ENCODE measurements at places on chromosomes 12 and 14.

DNA sequence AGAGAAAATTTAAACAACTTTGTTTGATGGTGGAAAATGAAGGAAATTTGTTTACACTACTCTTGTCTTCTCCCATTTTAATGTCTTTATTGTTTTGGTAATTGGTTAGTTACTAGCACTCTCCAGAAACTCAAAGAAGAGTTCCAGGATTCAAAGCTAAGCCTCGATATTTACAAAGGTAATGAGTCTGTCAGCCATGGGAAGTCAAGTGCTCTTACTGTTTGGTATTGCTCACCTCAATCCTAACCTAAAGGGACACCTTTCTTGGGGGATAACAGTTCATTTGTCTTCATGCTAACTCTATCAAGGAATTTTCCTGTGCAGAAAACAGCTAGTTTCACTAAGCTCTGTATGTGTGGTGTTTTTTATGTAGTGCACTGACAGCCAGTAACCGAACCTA, 222.9 kb upstream of the LMO3 start:
- DNase-seq: no peak

DNA sequence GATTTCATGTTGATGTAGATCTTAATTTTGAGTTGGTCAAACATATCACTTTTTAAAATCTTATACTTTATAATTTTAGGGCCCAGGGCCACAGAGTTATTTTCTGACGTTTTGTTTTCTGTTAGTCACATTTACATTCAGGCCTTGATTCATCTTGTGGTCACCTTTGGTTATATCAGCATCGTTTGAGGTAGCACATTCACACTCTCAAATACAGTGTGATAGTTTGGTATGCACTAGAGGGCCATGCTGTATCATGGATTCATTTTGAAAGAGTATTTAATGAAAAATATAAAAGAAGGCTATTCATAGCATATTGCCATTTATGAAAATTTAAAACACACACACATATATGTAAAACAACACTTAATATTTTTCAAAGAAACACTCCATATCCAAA, 274.6 kb downstream of the RAD51B start:
- DNase-seq: no peak

DNA sequence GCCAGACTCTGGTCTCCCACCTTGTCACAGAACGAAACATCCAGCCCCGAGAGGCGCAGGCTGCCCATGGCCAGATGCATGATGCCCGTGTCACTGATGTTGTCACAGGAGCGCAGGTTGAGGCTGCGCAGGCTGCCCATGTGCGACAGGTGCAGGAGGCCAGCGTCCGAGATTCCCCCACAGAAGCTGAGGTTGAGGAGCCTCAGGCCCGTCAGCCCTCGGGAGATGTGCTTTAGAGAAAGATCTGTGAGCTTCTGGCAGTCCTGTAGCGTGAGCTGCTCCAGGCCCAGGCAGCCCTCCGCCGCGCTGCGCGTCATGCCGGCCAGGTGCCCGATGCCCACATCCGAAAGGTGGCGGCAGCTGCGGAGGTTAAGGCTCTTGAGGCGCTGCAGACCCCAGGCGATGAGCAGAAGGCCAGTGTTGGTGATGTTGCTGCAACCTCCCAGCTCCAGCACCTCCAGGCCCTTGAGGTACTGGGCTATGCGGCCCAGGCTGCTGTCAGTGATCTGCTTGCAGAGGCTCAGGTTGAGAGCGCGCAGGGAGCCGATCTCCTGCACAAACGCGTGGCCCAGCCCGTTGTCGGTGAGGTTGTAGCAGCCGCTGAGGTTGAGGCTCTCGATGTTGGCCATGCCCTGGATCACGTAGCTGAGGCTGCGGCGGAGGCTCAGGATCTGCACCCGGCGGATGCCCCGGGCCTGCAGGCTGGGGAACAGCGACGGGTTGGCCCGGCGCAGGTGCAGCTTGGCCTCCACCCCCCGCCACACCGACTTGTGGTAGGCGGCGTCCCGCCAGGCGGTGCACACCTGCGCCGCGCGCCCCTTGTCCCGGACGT, 991 bp downstream of the FBXL14 start:
- no peak for DNase-seq

GRCh38 chr12:13571035-13571434, 374.5 kb downstream of the EMP1 start:
- no peak for DNase-seq

DNA sequence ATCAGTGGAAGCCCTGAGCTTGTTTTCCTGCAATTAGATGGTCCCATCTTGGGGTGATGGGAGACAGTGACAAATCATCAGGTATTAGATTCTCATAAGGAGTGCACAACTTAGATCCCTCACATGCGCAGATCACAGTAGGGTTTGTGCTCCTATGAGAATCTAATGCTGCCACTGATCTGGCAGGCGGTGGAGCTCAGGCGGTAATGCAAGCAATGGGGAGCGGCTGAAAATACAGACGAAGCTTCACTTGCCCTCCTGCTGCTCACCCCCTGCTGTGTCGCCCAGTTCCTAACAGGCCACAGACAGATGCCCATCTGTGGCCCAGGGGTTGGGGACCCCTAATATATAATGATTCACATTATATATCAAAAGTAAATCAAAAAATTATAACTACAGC, 258.8 kb upstream of the USP15 start:
- no peak for DNase-seq

DNA sequence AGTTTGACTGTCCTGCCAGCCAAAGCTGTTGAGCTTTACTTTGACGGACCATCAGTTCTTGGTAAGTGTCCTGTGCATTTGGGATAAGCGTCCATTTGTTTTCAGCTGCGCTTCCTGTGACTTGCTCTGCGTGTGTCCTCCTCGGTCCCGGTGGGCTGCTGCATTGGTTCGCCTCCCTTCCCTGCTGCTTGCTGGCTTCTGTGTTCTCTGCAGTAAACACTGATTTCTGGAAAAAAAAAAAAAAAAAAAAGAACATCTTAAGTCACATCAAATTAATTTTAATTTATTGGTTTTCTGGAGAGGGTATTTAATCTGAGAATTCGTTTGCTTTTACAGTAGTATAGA, 264.1 kb downstream of the SEC23A start:
- no peak for DNase-seq

DNA sequence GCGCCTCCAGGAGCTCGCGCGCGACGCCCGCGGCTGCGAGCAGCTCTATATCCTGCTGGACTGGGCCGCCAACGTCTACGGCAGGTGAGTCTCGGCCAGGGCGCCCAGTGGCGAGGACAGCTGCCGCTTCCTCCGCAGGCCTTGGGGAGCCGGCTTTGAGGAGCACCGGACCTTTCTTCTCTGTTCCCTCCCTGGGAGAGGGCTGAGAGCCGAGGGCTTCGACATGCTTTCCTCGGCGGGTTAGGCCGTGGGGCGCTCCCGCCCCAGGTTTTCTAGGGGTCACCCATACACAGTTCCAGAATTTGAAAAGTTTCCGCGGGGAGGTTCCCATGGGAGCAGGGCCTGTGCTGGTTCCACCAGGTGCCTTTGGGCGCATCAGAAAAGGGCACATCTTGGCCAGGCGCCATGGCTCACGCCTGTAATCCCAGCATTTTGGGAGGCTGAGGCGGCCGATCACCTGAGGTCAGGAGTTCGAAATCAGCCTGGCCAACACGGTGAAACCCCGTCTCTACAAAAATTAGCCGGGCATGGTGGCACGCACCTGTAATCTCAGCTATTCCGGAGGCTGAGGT, 8.2 kb downstream of the EXOC3L4 start:
- DNase-seq: no peak

- DNase-seq: no peak
These were observed 130.8 kb downstream of the LMNTD1 start for GRCh38 chr12:25422241-25422640.

DNA sequence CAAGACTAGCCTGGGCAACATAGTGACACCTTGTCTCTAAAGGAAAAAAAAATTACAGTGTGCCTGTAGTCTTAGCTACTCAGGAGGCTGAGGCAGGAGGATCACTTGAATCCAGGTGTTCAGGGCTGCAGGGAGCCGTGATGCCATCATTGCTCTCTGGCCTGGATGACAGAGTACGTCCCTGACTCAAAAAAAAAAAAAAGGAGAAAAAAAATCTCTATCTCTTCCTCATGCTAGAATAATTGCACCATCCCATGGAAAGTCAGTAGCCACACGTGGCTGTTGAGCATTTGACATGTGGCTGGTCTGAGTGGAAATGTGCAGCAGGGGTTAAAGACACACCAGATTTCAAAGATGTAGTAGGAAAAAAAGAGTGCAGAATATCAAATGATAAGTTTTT, 3.8 kb downstream of the RILPL1 start:
- DNase-seq: no peak

- peak; percentile 61 for DNase-seq
These were observed 522 bp downstream of the R3HDM2 start for GRCh38 chr12:57430112-57430930.

- DNase-seq: no peak
These were observed 39.4 kb upstream of the FUT8 start for GRCh38 chr14:65373016-65373670.

DNA sequence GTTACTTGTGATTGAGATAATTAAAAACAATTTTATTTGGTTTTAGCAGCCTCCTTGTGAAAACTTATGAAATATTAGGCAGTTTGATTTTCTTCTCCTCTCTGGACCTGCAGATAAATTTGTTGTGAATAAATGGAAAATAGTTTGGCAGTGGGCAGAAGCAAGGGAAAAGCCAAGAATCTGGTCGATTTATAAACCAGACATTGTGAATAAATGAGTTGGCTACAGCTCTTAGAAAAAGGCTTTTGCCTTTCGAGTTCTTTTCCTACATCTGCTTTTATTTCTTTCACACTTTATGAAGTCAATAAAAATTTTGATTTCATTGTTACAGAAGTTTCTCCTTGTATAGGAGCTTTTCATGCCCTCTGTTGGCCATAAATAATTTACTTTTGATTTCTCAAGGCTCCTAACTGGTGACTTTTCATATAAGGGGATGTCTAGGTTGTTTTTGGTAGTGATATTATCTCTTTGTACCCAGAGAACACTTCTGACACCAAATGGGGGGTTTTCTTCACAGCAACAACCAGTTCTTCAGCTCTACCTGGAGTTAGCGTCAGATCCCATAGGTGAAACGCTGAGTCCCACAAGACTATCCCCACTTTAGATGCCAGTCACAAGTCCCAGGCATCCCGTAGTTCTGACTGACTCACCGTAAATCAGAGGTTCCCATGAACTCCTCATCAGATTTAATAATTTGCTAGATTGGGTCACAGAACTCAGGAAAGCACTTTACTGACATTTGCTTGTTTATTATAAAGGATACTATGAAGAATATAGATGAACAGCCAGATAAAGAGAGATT, 136.5 kb upstream of the DNM1L start:
- no peak for DNase-seq

DNA sequence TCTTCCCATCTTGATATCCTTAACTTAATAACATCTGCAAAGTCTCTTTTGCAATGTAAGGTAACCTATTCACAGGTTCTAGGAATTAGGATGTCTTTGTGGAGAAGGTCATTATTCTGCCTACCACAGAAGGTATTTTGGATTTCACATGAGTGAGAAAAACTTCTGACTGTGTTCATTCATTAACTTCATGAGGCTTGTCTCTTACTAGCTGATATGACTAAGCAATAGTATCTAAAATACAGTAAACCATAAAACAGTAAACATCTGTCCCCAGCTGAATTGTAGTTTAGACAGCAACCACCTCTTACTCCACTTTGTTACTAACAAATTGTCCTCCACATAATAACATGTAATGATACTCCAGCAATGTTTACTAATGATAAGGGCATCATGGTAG, 198.1 kb downstream of the SEC23A start:
- no peak for DNase-seq

DNA sequence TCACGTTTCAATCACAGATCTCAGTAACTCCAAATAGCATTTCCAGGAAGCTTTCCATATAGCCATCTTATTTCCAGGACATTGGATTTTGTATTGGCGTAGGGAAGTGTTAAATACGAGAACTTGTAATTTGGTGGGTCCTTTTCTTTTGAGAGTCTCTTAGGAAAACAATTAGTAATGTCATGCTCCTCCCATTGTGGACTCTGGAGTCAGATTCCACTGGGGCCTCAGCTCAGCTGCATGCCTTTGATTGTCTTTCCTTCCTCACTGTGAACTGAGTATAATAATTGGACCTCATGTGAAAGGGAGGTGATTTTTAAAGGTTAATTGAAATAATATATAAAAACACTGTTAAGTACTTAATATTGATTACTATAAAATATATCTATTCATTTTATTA, 462.6 kb downstream of the NPAS3 start:
- no peak for DNase-seq

DNA sequence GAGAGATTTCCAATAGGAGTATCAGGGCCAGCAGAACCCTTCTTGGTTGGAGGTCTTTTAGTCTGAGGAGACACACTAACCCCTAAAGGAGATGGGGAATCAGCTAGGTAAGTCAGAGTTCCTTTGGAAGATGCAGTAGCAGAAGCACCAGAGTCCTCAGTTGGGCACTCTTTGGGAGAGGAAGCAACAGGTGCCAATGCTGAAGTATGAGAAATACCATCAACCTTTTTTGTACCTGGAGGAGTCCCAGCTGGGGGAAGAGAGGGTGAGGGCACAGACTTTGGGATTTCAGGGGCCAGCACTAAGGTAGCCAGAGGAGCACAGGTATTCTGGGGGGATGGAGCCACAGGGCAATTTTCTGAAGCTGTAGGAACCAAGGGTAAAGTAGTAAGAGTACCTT, 6.0 kb downstream of the NACA start:
- DNase-seq: no peak

DNA sequence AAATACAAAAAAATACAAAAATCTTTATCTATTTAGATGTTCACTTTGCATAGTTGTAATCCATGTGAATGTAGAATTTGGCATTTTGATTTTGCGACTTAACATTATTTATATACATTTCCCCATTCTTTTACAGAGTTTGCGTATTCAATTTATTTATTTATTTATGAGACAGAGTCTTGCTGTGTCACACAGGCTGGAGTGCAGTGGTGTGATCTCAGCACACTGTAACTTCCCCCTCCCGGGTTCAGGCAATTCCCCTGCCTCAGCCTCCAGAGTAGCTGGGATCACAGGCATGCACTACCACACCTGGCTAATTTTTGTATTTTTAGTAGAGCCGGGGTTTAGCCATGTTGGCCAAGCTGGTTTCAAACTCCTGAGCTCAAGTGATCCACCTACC, 25.3 kb upstream of the STRN3 start:
- DNase-seq: no peak

GRCh38 chr14:104751539-104752422, 1.2 kb upstream of the SIVA1 start:
- no peak for DNase-seq

GRCh38 chr14:104132981-104133380, 5.4 kb upstream of the KIF26A start:
- no peak for DNase-seq

GRCh38 chr12:8493084-8493483, 20.2 kb upstream of the CLEC4D start:
- peak; percentile 42 for DNase-seq

Data from stimulated activated CD8-positive, alpha-beta memory T cell treated with anti-CD3 and anti-CD28 coated beads, Interleukin-15, amount 100 ng/mL, for 48 hours (primary cell).